Stimulated activated CD4-positive, alpha-beta T cell treated with anti-CD3 and anti-CD28 coated beads, Interleukin-12 subunit alpha, Interleukin-12 subunit beta, amount 100 ng/mL, for 48 hours (primary cell): ENCODE measurements at places on chromosomes 6 and 20.

DNA sequence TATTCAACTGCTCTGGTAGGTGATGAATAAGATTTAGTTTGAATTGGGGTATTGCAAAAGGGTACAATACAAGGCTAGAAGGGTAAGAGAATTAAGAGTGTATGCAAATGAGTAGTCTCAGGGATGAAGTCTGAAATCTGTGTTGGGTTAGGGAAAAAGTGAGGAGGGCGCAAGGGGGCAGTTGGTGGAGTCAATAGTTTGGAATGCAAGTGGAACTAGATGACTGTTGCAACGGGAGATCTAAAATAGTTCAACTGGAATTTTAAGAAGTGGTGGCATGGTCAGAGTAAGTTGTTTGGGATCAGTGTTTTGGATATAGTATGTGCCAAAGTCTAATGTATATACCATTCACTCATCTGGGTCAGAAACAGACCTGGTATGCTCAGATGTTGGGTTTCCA lies 329.6 kb downstream of the GJA1 start:
- DNase-seq, result no peak

DNA sequence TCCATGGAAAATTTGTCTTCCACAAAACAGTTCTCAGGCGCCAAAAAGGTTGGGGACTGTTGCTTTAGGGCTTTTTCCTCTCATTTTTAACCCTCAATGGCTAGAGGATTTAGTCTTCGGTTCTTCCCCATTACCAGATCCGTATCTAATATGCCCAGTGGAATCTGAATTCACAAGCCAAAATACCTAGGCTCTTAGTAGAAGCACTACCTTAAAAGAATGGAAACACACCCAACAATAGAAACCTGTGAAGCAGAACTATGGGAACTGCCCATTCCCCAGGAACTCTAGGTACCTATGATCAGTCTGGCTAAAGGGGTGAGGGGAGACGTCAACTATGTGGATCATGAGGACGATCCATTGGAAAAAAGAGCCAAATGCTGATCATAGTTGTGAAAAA lies 3.1 kb downstream of the TREML4 start:
- no peak for DNase-seq

- peak; percentile 70 for DNase-seq
Measured at GRCh38 chr6:159104163-159104925, 59.6 kb upstream of the TAGAP start.

DNA sequence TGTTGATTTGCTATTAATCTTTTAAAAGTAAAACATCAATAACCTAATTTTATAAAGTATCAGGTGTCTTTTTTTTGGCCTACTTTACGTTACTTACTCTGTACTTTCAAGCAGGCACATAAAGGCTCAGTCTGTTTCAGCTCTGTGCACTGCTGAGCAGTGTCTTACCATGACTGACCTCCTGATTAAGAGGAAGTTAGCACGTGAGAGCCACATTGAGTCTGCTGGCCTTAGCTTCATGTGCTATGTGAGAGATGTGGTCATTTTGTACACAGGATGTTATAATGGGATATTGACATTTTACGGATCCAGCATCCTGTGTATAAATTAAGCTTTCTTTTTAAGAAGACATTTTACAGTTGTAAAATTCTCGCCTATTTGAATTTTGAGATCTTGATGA lies 31.9 kb downstream of the ARID1B start:
- no peak for DNase-seq

- no peak for DNase-seq
Measured at GRCh38 chr20:55158446-55158845, 683.1 kb downstream of the DOK5 start.

DNA sequence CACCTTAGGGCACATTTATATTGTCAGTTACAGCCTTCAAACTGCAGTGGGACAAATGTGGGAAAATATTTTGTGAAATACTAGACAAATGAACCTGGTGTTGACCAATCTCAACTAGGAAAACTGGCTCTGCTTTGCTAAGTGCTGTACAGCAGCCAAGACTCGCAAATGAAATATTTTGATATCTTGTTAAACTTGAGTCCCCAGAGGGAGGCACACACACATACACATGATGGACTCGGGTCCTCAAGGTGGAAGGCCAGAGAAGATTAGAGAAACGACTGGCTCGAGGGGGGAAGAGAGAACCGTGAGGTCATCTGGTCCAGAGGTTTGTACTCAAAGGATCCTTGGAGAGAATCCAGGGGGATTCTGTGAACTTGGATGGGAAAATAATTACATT lies 67.3 kb upstream of the JAG1 start:
- no peak for DNase-seq

GRCh38 chr6:8557014-8557748 lies 121.8 kb upstream of the SLC35B3 start:
- no peak for DNase-seq

DNA sequence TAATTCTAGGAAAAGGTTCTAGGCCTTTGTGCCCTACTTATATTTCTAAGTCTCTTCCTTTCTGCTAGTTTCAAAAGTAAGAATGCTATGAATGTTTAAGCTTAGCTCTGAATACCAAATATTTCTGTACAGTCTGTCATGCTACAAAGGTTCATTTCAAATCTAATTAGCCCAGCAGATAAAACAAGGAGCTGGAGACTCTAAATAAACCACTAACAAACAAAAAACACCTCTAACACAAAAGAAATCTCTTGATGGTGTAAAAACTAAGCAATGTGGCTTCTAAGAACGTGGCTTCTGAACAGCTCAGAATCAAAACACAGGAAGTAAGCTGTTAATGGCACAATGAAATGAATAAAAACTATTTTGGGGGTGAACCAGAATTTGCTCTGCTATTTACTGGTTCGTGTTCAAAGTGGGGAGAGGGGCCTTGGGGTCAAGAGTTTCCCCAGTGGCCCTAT lies 198.3 kb downstream of the BCAS1 start:
- DNase-seq, result no peak

DNA sequence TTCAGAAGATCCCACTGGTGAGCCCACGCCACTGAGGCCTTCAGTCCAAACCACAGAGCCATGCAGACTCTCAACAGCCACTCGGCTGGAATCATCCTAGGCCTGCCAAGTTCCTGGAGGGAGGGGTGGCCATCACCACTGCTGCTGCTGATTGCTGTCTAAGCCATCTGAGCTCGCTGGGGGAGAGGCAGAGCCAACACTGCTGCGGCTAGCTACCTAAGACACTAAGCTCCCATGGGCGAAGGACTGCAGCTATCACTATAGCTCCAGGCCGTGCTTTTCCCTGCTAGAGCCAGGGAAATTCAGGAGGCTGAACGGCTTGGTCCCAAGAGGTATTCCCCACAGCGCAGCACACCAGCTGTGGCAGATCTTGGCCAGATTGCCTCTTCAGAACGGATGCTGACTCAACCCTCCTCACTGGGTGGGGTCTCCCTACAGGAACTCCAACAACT lies 73.6 kb downstream of the TBC1D32 start:
- DNase-seq, result no peak

DNA sequence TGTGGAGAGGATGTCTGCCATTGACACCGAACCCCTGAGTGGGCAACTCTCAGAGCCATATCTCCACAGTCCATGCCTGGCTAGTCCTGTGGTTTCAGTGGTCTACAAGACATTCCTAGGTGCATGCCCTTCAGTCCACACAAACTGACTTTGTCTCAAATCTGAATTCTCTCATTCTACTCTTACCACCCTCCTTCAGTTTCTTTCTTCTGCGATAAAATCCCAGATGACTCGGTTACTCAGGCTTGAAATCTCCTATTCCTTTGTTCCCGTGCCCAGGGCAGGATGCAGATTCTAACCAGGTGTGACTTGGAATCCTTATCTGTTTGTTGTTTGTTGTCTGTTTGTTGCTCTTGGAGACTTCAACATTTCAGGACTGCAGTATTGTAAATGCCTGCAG lies 9.3 kb downstream of the CDS2 start:
- no peak for DNase-seq

DNA sequence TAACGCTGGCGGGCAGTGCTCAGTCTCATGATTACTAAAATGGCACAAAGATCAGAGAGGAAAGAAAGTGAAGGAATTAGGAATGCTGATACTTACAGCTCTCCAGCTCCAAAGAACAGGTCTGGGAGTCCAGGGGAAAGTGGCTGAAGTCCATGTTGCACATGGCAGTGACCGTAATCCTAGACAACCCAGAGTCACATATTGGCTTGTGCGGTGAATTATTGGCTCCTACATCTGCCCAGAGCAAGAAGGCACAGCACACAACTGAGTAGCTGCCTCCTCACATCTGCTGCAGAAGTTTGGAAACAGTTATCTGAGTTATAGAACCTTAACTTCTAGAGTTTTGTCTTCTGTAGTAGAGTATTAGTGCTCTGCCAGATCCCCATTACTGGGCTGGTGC lies 47.2 kb downstream of the GABRR2 start:
- DNase-seq, result no peak

DNA sequence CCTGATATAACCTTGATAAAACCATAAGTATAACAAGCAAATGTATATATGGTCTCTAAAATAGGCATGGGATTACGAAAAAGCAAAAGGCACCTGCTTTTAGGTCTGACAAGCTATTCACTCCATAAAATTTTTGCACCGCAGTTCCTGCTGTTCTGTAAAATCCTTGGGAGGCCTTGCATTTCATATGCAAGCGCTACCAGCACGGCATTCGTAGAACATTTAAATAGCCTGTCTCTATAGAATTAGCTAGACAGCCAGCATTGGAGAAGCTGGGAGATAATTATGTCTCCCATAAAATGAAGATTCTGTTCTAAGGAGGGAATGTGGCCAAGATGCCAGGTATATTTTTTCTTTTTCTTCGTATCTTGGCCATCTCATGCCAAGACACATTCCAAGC lies 64.5 kb upstream of the ATXN1 start:
- no peak for DNase-seq

GRCh38 chr6:10733863-10734262 lies 11.0 kb downstream of the TMEM14C start:
- no peak for DNase-seq

DNA sequence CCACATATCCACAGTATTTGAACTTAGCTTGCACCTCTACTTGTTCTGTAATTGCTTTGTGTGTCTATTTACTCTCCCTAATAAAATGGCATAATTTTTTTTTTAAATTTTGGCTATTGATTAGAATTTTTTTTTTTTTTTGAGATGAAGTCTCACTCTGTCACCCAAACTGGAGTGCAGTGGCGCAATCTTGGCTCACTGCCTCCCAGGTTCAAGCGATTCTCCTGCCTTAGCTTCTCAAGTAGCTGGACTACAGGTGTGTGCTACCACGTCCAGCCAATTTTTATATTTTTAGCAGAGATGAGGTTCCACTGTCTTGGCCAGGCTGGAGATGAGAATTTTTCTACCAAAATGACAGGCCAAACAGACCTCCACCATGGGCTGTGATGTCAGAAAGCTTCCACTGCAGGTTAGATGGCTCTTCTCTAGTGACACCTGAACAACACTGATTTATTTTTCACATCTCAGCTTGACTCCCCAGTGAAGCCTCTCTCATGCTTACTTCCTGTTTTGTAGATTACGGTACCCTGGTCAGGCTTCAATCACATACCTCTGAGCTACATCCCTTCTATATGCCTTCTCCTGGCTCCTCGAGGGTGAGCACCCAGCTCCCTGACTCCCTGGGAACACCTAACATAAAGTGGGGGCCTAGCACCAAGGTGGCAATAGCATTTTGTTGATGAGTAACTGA lies 112.8 kb downstream of the ARHGAP18 start:
- DNase-seq, result no peak

GRCh38 chr6:26354162-26354561 lies 10.8 kb upstream of the BTN3A2 start:
- DNase-seq, result no peak

DNA sequence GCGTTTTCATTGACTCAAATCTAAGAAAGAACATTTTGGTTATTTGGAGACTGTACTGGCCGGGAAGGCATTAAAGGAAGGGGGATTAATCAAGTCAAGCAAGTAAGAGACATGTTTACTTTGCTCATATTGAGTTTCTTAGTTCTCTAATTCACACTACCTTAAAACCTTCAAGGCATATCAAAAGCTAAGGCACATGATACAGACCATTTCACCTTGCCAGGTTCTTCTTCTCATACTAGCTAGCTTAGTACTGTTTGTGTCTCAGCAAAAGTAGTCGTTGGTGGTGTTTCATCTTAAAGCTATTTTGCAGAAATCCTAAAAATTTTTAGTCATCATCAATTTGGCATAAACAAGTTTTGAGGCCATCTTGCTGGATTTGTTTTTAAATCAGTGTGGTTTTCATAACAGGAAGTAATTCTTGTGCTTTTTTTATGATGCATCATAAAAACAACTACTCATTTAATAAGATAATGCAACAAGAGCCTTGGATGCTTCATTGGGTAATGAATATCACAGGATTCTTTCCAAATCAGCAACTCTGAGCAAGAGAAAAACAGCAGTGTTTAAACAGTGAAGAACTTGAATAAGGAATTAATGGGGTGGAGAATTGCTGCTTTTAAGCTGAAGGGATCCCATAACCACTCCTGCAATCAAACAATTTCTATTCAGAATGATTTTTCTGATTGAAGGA lies 425.3 kb downstream of the EPM2A start:
- no peak for DNase-seq

DNA sequence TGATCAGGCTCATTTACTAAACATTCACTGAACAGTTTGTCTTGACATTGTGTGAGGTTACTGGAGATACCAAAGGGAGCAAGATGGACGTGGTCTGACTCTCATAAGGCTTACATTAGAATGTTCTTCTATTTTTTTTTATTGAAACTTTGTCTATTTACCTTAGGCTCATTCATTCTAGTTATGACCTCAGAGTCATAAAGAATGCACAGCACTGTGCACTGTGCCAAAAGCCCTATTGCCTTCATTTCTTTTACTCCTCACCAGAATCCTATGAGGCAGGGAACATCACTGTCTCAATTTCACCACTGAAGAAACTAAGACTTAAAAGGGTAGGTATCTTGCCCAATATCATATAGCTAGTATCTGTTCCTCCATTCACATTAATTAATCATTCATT lies 94.5 kb downstream of the MAP3K7 start:
- DNase-seq, result no peak

DNA sequence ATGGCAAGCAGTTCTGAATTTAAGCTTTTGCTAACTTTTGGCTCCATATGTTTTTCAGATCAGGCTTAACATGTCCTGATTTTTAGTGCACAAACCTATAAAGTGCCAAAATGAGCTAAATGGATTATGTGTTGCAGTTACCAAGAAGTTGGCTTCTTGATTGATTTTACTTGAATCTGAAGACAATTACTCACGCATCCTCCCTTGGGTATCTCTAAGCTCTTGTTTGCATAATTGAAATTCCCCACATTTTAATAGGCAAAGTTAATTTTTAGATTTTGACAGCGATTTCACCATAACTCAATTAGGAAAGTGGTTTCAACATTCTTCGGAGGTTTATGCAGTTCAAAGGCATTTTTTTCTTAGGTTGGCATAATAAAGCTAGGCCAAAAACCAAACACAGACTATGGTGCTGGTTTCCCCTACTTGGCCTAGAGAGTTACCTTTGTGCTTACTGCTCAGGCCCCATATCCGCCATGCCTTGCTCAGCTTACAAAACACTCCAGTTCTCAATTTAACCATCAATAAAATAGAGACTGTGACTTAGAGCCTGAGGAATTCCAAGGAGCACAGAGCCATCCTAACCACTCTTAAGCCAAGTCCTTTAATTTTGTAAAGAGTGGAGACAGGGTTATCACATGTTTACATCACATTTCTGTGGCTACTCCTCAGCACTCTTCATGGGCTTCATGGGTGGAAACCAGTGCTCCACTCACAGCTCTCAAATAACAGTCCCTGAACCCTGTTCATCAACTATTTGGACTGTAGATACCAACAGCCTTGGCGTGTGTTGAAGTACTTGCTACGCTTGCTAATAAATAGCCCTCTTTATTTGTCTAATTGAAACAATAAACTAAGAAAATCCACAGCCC lies 32.1 kb downstream of the LAMA4 start:
- DNase-seq, result no peak
